CD14-positive monocyte (primary cell): ENCODE measurements at places on chromosomes 1 and 21. TPM values are rescaled to one million over a fixed set of nuclear protein-coding genes. Genes with fewer than 3 reads are reported as not detected.

- DNase-seq = no peak
These were observed 109.0 kb downstream of the ERG start for GRCh38 chr21:38389354-38389676.

- no peak for DNase-seq
These were observed 49.5 kb downstream of the DSCAM start for GRCh38 chr21:40797410-40797809.

The TRMT1L gene
- polyA plus RNA-seq = 11.5 TPM

- no peak for DNase-seq
These were observed 34.4 kb downstream of the KIAA0040 start for GRCh38 chr1:175158170-175158591.

The ETV3 gene
- polyA plus RNA-seq = 9.5 and 62.3 TPM in 2 replicates
